Activated CD8-positive, alpha-beta memory T cell treated with anti-CD3 and anti-CD28 coated beads for 4 hours (primary cell): ENCODE measurements at places on chromosomes 11 and 22.

DNA sequence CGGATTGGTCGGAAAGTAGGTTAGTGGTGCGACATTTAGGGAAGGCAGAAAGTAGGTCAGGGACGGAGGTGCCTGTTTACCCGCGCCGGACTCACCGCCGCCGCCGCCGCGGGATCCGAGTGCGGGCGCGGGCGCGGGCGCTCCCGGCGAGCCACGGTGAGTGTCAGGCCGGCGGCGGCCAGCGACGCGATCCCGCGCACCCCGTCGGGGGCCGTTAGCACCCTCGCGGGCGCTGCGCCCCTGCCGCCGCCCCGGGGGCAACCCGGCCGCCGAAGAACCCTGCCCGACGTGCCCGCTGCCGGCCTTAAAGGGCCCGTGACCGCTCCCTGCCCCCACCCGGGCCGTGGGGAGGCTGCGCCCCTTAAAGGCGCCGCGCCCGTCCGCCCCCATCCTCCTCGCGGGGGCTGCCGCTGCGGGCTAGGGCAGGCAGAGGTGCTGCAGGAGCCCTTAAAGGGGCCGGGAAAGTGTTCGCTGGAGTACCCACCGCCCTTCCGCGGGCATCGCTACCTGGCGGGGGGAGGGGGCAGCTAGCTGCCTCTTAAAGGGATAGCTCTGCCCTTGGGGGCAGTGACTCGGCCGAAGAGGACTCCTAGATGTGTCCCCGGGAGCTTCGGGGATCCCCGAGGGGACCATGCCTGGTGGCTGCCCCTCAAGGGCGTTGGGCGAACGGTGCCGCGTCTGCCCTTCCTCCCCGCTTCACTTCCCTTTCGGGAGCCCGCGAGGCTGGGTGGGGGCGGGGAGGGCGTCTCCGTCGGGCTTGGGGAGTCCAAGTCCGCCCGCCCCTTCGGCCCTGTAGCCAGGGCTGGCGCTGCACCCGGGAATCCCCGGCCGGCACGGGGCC, at the start of gene BMAL1:
BMAL1 (plus strand) TSS at position 23 of the 841 bp plus-strand sequence. CDS start 76,519 bp downstream, outside the sequence.
- peak; percentile 24 for DNase-seq

- DNase-seq: no peak
Measured at GRCh38 chr11:11611381-11611780, 10.4 kb downstream of the GALNT18 start.

GRCh38 chr11:128848815-128849455, 18.2 kb downstream of the KCNJ1 start:
- DNase-seq: peak; percentile 31

GRCh38 chr22:49218142-49218541, 609.5 kb downstream of the BRD1 start:
- DNase-seq: no peak

DNA sequence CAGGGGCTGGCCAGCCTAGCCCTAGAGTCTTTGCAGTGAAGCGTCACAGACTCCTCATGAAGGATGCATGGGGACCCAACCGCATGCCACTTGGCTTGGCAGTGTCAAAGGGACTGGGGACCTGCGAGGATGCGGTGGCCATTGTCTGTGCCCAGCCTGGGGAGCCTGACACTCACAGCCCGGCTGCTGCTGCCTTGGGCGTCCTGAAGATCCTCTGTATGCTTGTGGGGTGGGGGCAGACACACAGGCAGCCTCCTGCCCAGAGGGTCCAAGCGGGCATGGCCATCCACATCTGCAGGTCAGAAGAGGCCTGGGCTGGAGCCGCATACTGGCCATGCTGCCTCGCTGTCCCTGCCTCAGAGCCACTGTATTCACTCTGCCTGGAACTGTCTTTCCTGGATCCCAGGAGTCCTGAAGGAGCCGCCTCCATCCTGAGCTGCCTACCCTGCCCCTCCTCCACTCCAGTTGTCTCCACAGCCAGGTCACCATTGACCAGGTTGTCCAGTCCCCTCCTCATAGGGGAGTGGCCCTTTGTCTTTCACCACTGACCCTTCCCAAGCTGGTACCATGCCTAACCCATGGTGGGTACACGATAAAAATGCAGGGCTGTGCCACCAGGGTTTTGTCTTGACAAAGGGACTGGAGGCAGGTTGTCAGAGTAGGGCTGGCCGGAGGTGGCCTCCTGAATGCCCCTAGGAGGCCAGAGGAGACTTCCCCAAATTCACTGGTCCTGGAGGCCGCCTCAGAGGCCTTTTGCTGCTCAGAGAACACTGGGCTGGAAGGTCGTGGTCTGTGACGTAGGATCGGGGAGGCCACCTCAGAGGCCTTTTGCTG, 107.0 kb downstream of the KCNQ1OT1 start:
- no peak for DNase-seq

GRCh38 chr11:96315476-96315875, 27.5 kb downstream of the MAML2 start:
- no peak for DNase-seq

- no peak for DNase-seq
Measured at GRCh38 chr22:46084943-46085827, 65.1 kb upstream of the PPARA start.

DNA sequence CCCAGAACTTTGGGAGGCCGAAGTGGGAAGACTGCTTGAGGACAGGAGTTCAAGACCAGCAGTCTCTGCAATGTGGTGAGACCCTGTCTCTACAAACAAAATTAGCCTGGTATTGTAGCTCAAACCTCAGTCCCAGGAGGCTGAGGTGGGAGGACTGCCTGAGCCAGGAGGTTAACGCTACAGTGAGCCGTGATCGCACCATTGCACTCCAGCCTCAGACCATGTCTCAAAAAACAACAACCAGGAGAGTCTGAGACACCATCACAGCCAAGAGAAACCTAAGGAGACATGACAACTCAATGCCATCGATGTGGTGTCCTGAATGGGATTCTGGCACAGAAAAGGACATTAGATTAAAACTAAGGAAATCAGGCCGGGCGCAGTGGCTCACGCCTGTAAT, 28.3 kb upstream of the KDM2A start:
- DNase-seq: no peak
